Fibroblast of skin of right biceps (primary cell): ENCODE measurements at places on chromosomes 13 and 19.

DNA sequence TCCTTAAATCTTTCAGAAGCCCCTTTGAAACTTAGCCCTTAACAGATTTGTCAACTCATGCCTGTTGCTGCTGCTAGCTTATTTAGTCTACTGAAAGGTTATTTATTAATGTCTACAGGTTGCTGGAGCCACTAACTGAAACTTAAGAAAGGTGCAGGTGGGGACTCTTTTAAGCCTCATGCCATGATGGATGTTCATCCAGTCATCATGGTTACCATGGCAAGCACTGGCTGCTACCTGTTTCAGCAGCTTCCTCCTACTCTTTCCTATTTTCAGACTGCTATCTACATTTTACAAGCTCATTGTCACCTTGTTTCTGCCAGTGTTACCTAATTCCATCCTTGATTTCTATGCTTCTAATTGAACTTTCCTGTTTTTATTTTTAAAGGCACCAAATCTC, 27.1 kb downstream of the DGKH start:
- DNase-seq: no peak

DNA sequence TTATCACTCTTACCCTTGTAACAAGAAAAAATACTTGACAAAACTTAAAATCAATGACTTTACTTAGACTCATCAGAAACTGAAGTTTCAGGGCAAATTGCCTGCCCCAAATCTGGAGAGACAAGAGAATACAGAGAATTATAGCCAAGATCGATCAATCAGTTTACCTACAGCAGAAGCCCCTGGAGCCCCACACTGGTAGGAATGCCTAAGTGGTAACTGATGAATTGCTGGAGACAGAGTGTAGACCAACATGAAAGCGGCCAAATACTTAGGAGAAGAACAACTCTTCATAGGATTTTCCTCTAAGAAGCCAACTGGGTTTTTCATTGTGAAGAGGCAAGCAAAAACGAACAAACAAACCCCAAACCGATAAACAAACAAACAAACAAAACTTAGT, 1430.0 kb downstream of the EFNB2 start:
- DNase-seq: no peak

GRCh38 chr13:32838945-32839344, 177.3 kb upstream of the KL start:
- no peak for DNase-seq

DNA sequence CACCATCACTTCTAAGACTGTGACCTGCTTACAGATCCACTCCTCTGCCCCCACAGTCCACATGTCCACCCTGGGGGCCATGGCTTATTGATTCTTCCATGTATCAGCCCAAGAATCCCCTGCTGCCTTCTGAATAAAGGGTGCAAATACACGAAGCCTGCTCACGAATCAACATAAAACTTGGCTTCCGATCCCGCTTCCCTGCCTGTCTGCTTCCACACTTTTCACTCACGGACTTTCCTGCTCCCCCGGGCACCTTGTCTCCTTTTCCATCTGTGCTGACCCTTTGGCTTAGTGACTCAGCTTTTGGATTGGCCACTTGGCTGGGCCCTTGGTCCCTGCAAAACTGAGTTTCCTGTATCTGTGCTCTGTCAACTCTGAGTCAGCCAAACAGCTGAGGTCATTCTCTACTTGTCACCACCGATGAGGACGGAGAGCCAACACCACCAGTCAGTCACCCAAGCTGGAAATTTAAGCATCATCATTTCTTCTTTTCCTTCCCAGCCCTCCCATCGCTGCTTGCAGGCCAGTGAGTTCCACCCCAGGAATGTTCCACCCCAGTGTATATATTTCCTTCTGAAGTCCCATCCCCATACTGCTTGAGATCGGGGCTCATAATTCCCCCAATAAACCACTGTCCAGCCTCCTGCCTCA, 11.4 kb upstream of the USP12 start:
- peak; percentile 89 for DNase-seq

DNA sequence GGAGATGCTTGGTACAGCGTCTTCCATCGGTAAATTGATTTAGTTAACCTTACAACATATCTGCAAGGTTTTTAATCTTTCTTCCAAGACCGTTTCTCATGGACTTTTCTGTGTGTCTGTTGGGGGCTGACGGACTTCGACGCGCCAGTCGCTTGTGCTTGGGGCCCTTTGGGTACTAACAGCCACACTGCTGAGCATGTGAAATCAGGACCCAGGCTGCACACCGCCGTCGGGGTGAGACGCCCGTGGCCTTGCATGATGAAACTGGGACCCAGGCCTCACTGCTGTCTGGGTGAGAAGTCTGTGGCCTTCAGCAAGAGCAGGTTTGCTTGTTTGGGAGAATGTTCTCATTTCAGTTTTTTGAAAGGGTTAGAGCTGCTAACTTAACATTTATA, 9.8 kb downstream of the ATP4B start:
- DNase-seq: no peak

- DNase-seq: no peak
Observed at GRCh38 chr19:46241626-46242025, 12.1 kb downstream of the IGFL1 start.

- no peak for DNase-seq
Observed at GRCh38 chr13:50700664-50701305, 142.7 kb downstream of the DLEU7 start.

DNA sequence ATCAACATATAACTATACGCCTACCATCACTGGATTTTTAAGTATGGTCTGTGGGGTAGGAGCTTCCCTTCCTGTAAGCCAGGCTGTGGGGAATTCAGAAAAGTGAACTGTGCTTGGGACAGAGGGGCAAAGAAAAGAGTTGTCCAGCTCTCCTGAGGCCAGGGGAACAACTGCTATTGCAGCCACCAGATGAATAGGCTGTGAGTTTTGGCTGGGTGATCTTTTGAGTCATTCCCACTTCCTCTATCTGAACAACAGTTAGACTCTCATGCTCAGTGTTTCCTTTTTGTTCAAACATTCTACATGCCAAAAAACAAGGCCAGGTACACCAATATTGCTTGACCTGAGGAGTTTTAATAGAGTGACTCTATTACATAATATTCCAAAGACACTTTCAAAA, 426.2 kb upstream of the DACH1 start:
- DNase-seq: no peak

DNA sequence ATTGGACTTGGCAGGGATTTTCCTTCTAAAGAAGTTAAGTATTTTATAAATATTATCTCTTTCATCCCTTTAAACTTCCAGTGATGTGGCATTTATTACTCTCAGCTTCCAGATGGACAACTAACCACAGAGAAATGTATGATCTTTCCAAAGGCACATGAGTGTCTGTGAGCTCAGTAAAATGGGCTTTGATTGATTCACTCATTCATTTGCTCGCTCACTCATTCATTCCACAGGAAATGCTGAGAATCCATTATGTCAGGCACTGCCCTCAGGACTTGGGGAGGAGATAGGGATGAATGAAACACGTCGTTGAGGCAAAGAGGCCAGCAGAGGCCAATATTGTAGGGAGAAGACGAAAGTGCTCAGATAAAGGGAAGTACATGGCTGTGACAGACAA, 359.3 kb downstream of the EFNB2 start:
- DNase-seq: peak; percentile 85

DNA sequence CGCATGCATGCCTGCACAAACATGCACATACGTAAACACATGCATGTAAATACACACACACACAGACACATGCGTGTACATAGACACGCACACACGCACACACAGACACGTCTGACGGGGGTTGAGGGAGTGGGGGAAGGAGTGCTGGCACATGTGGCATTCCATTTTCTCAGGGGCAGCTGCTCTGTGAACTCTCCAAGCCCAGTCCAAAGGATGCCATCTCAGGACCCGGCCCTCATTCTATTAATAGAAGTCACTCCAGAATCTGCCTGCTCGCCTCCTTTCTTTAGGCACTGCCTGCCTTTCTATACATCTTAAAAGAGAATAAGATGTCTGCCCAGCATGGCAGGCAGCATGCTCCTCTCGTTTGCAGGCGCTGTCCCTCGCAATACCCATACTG, 5.3 kb downstream of the ARHGEF7 start:
- no peak for DNase-seq

DNA sequence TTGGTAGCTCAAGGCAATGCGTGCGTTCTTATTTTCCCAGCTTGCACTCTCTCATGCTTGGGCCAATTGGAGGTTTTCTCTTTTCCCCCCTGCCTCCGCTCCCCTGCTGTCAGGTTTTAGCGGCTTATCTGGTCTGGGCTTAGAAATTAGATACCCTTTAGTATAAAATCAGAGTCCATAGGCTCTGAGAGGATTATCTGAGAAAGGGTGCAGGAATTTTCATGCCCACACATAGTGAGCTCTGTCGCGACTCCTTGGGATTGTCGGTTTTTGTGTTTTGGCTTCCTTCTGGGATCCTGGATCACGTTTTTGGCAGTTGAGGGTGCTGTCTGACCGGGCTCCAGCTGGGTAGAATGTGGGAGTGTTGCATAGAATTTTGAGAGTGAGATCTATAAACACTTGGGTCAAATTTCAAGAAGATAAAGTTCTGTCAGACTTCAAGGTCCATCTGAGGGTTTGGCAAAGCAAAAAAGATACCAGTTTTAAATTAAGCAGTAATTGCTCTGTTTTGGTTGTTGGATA, 12.4 kb downstream of the CHAF1A start:
- no peak for DNase-seq

GRCh38 chr13:29193083-29193482, 372.9 kb downstream of the MTUS2 start:
- DNase-seq: no peak

- no peak for DNase-seq
Observed at GRCh38 chr19:54696117-54696548, 28.1 kb upstream of the KIR3DL3 start.

DNA sequence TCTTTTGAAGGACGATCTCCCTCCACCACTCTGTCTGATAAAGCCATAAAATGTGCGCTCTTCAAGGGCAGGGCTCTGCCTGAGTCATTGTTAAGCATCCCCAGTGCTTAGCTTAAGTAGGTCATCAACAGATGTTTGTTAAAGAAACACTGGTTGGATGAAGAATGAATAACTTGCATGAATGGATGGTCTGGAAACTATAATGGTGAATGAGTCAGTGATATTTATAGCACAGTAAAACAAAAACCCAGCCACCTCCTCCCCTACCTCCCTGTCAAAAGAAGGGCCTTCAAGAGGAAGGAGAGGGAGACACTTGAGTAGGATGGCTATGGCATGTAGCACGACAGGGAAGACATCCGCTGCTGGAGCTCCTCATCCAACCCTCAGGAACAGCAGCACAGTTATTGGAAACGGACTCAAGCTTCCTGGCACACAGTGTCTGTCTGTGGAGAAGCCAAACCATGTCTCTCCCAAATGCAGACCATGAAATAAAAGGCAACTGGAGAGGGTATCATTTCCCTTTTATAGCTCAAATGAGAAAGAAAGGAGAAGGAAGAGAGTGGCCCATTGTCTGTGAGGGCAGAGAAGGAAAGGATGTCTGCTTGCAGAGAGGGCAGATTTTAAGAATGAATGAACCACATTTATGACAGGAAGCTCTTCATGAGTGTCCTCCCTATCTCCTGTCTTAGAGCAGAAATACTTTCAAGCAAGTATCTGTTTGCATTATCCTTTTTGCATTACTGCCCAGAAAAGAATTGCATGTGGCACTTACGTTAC, 183.5 kb upstream of the UBL3 start:
- DNase-seq: peak; percentile 96

DNA sequence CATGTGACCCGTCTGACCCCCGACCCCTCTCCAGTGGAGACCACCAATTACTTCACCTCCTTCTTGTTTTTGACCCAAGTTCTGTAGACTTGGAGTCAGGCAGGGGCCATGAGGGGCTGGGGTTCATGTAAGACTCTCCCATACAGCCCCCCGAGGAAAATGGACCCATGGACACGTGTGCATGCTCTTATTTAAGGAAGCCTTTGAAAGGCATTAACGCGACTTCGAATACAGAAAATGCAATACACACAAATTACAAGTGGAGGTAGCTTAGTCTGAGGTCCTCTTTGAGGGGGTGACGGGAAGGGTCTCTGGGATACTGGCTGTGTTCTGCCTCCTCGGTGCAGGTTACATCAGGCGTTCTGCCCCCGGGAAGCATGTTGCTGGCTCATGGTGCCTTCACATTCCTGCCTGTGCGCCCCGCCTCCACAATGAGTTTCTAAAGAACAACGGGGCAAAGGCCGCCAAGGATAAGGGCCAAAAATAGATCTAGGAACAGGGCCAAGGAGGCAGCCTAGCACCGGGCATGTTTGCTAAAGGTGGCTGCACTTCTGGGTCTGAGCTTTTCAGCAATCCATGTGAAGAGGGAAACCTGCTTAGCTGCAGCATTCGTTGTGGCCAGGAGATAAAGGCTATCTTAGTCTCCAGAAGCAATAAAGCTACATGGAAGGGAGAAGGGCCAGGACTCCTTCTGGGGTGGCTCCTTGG, 54.5 kb downstream of the RAB20 start:
- no peak for DNase-seq

- DNase-seq: no peak
Observed at GRCh38 chr19:7333198-7334118, 15.3 kb upstream of the ARHGEF18 start.

- DNase-seq: peak; percentile 40
Observed at GRCh38 chr19:14519860-14520407, 1.7 kb upstream of the DNAJB1 start.

DNA sequence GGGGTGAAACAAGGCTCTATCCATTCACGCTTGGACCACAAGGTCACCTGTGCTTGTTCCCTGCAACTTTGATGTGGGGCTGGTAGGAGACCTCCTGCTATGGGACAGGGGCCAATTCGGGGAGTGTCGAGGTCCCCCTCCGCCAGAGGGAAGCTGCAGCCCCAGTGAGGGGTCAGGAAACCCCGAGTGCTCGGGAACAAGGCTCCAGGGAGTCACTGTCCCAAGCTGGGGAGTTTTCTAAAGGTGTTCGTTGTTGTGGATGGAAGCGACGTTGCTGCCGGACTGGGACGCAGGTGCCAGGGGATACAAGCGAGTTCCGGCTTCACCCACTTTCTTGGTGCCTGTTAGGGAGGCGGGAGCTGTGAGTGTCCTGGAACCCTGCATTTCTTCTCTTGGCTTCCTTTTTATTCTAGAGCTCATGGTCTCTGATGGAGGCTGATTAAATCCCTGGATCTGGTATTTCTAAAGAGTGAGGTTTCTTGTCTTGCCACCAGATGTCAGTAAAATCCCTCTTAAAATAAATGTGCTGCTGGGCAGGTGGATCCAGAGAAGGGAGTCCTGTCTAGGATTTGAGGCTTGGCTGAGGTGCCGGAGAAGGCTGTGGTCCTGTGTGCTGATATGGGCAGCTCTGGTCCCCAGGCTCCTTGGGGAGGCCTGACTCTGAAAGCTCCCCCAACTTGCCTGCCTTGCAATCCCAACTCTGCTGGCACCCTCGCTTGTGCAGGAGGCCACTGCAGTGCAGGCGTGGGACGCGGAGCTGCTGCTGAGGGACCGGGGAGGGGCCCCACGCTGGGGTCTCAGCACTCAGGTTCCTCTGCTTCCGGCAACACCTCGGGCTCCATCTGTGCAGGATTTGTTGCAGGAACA, 153.9 kb downstream of the TEX29 start:
- DNase-seq: peak; percentile 26

- peak; percentile 27 for DNase-seq
Observed at GRCh38 chr19:12623361-12624031, 12.8 kb downstream of the ZNF791 start.

GRCh38 chr19:50003810-50004419, 21.3 kb downstream of the VRK3 start:
- peak; percentile 97 for DNase-seq

GRCh38 chr13:113096052-113096744, 9.4 kb upstream of the F7 start:
- no peak for DNase-seq
